ENCODE measurements at places on chromosomes 3 and 15.

GRCh38 chr15:42275780-42276391 lies 2.7 kb upstream of the TMEM87A start:
- no peaks in the 10 kb centered on the region for H3K27me3 ChIP-seq
- no peaks in the 10 kb centered on the region for H3K36me3 ChIP-seq
- no peaks in the 10 kb centered on the region for H3K4me1 ChIP-seq
- peak overlapping the region; percentile 95 for H3K27ac ChIP-seq
- peak overlapping the region; percentile 85 for H3K4me3 ChIP-seq

DNA sequence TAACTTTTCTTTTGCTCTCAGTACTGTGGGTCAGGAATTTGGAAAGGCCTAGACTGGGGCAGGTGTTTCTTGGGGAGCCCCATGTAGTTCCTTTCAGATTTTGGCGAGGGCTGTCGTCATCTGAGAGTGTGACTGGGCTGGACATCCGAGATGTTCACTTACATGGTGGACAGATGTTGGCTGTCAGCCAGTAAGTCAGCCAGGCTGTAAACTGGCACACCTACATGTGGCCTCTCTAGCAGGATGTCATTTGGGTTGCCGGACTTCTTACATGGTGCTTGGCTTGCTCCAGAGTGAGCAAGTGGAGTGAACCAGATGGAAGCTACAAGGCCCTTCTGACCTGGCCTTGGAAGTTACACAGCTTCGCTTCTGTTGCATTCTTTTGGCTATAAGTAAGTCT lies 20.7 kb downstream of the TATDN2 start:
- H3K27me3 ChIP-seq = no peaks in the 10 kb centered on the region
- no peak for DNase-seq
- H3K4me1 ChIP-seq = peaks cover 2% of the 10 kb centered on the region
- H3K27ac ChIP-seq = no peak overlapping the region
- H3K4me3 ChIP-seq = no peak overlapping the region

GRCh38 chr3:57797701-57798487 lies 41.8 kb downstream of the SLMAP start:
- no peaks in the 10 kb centered on the region for H3K27me3 ChIP-seq
- no peaks in the 10 kb centered on the region for H3K36me3 ChIP-seq
- H3K27ac ChIP-seq = no peak overlapping the region
- no peak overlapping the region for H3K4me3 ChIP-seq

GRCh38 chr3:138778643-138779042 lies 56.1 kb downstream of the PIK3CB start:
- no peaks in the 10 kb centered on the region for H3K27me3 ChIP-seq
- peaks cover 4% of the 10 kb centered on the region for H3K4me1 ChIP-seq
- H3K27ac ChIP-seq = no peak overlapping the region
- H3K4me3 ChIP-seq = no peak overlapping the region

- no peak overlapping the region for H3K4me3 ChIP-seq
- no peak overlapping the region for H3K27ac ChIP-seq
- peaks cover 29% of the 10 kb centered on the region for H3K4me1 ChIP-seq
- H3K27me3 ChIP-seq = no peaks in the 10 kb centered on the region
- H3K36me3 ChIP-seq = no peaks in the 10 kb centered on the region
These were observed 95.0 kb downstream of the NFKBIZ start for GRCh38 chr3:101944308-101944707.

- no peak overlapping the region for H3K4me3 ChIP-seq
- 0 out of 2 replicates have a peak, but pooled peaks cover 5% of the 10 kb centered on the region for H3K4me1 ChIP-seq
- H3K27me3 ChIP-seq = no peaks in the 10 kb centered on the region
- no peak overlapping the region for H3K27ac ChIP-seq
These were observed 32.6 kb upstream of the SKIL start for GRCh38 chr3:170324962-170325361.

DNA sequence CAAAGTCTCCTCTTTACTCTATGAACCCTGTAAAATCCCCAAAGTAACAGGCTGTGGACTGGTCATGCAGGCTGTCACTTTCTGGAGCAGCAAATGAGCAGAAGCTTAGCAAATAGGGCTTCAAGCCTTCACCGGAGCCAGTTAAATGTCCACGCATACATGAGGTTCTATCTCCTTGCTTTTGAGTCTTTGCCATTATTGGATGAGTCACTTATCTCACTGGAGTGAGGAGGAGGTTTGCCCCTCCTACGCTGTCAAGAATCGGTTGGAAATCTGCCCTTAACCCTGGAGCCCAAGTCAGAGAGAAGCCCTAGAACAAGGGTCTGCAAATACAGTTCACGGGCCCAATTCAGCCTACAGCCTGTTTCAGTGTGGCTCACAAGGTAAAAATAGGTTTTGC lies 126.1 kb upstream of the CTNNB1 start:
- H3K4me1 ChIP-seq = no peaks in the 10 kb centered on the region
- no peaks in the 10 kb centered on the region for H3K36me3 ChIP-seq
- DNase-seq = no peak
- no peak overlapping the region for H3K27ac ChIP-seq

Measured in GM12878 (cell line).